ENCODE measurements at places on chromosomes 11 and 22.

DNA sequence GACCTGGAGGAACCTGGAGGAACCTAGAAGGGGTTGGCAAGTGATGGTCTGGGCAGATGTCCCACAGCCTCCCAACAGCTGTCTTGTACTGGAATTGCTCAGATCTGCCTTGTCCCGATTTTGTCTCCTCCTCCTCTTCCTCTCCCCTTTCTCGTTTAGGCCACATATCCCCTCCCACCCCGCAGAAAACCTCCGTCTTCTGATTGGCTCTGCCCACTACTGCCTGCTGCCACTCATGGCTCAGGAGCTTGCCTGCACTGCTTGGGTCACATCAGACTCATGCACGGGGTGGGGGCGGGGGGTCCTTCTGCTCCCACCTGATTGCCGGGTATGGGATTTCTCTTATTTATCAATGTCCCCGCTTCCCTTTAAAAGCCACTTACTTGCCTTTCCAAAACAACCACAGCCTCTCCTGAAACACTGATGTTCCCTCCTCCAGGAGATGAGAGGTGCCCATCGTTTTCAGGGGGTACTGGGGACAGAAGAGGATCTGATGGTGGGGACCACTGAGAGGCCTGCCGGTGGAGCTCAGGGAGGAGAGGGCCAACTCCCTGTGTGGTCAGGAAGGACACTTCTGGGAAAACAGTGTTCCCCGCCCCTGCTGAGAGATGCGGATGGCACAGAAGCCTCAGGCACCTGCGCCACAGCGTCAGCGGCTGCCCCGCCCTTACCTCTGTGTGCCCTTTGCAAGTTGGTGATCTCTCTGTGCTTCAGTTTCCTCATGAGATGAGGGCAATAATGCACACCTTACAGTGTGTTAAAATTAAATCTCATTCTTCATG lies 14.7 kb downstream of the TOM1 start:
- no peak for DNase-seq

DNA sequence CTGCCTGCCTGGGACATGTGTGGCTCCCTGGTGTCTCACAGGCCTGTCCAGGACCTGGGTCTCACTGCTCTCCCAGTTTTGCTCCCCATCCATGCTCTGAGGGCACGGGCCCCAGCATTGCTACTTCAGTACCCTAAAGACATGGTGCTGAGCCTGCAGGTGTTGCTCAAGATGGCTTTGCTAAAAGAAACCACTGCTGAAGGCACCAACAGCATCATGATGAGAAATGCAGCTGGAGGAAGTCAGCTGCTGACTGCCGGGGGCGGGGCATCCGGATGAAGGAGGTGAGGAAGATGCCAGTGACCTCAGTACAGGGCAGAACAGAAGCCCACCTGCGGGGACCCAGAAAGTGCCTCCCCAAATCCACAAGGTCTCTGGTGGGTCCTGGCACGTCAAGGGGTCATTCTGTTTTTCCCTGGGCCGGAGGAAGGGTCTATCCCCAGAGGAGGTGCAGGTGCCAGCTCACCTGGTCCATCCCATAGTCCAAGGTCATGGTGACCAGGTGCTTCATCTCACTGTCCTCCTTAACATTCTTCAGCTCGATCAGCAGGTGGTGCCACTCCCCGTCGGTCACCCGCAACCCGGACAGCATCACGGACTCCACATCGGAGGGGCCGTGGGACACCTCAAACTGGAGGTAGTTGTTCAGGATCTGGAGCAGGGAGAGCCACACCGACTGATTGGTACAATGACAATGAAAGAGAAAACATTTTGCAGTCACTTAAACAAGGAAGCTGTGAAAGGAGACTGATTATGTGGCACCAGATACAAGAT lies 63.9 kb downstream of the TRMU start:
- DNase-seq = no peak

DNA sequence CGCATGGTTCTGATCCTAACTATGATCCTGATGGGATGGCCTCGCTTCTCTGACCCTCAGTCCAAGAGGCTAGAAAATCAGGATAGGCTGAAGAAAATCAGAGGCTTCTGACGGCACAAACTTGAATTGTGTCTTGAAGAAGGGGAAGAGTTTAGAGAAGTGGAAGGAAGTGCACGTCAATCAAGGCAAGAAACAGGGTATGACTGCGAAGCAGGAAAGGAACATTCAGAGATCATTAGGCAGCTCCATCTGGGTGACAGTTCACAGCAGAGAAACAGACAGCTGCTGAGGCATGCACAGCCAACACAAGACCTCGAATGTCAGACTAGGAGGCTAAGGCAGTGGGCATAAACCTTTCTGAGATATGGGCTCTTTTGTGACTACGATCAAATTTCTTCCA lies 29.3 kb downstream of the CLPB start:
- no peak for DNase-seq

- no peak for DNase-seq
Observed at GRCh38 chr11:57339328-57339727, 1.2 kb downstream of the P2RX3 start.

DNA sequence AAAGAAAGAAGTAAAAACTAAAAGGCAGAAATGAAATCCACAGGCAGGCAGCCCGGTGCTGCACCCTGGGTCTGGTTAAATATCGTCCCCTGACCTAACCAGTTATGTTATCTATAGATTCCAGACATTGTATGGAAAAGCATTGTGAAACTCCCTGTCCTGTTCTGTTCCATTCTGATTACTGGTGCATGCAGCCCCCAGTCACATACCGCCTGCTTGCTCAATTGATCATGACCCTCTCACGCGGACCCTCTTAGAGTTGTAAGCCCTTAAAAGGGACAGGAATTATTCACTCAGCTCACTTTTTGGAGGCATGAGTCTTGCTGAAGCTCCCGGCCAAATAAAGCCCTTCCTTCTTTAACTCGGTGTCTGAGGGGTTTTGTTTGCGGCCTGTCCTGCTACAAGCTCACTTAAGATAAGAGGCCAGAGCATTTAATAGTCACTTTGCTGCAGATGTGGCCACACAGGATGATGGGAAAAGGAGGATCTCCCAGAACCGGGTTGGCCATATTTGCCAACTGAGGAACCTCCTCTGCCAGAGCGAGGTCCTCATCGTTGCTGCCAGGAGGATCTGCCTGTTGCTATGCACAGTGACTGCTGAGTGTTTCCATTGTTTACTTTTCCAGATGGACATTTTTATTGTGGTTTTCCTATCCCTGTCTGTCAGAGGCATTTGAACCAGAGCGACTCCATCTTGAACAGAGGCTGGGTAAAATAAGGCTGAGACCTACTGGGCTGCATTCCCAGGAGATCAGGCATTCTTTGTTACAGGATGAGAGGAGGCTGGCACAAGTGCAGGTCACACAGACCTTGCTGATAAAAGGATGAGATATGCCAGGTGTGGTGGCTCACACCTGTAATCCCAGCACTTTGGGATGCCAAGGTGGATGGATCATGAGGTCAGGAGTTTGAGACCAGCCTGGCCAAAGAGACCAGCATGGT lies 10.2 kb downstream of the C11orf96 start:
- DNase-seq = no peak

GRCh38 chr11:33689501-33689900 lies 11.1 kb downstream of the C11orf91 start:
- no peak for DNase-seq

- no peak for DNase-seq
Observed at GRCh38 chr11:38788561-38788960, 2190.5 kb upstream of the RAG2 start.

GRCh38 chr22:37308385-37309200 lies 26.3 kb downstream of the CYTH4 start:
- no peak for DNase-seq

- no peak for DNase-seq
Observed at GRCh38 chr11:1161410-1162137, 3.8 kb downstream of the MUC5AC start.

DNA sequence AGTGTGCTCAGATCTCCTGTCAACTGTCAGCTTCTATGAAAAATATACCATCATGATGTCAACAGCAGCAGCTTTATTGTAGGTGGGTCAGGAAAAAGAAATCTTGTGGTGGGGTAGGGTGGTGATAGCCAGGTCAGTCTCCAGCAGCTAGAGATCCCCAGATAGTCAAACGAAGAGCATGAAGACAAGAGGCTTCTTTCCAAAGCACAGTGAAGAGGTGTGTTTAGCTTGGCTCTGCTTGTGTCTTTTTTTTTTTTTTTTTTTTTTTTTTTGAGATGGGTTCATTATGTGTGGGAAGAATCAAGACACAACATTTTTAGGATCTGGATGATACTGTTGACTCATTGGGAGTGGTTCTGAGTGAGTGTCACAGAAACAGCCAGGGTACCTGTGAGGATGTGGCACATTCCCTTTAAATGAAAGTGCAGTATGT lies 1075.5 kb downstream of the NTM start:
- DNase-seq = no peak

- DNase-seq = no peak
Observed at GRCh38 chr22:48396785-48397530, 1430.7 kb downstream of the BRD1 start.

- no peak for DNase-seq
Observed at GRCh38 chr22:27594474-27595134, 207.0 kb downstream of the MN1 start.

DNA sequence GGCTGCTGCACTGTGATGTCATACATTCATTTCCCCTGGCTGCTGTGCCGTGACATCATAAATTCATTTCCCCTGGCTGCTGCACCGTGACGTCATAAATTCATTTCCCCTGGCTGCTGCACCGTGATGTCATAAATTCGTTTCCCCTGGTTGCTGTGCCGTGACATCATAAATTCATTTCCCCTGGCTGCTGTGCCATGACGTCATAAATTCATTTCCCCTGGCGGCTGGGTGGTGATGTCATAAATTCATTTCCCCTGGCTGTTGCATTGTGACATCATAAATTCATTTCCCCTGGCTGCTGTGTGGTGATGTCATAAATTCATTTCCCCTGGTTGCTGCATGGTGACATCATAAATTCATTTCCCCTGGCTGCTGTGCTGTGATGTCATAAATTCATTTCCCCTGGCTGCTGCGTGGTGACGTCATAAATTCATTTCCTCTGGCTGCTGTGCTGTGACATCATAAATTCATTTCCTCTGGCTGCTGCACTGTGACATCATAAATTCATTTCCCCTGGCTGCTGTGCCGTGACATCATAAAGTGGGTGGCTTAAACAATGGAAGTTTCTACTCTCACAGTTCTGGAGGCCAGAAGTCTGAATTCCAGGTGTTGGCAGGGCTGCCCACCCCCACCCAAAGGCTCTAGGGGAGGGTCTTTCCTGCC lies 301.1 kb downstream of the SHANK2 start:
- DNase-seq = no peak

DNA sequence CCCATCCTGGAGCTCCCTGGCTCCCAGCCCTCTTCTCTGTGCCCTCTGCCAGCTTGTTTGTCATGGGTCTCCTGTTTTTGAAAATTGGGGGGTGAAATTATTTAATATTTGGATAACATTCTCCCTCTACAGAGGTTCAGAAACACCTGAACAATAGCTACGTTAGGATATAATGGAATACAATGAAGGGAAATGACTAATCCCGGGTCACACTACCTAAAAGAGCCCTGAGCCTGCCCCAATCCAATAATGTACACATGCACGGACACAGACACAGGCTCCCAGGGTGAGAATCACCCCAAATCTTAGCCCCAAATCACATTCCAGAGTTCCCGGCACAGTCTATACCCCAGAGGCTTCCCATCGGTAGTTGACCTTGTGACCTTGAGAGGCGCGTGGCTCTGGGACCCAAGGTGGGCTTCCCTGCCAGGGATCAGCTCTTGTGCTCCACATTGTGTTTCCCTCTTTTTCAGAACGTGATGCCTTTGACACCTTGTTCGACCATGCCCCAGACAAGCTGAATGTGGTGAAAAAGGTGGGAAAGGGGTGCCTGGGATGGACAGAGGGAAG lies 135.5 kb downstream of the PARVA start:
- DNase-seq = no peak

DNA sequence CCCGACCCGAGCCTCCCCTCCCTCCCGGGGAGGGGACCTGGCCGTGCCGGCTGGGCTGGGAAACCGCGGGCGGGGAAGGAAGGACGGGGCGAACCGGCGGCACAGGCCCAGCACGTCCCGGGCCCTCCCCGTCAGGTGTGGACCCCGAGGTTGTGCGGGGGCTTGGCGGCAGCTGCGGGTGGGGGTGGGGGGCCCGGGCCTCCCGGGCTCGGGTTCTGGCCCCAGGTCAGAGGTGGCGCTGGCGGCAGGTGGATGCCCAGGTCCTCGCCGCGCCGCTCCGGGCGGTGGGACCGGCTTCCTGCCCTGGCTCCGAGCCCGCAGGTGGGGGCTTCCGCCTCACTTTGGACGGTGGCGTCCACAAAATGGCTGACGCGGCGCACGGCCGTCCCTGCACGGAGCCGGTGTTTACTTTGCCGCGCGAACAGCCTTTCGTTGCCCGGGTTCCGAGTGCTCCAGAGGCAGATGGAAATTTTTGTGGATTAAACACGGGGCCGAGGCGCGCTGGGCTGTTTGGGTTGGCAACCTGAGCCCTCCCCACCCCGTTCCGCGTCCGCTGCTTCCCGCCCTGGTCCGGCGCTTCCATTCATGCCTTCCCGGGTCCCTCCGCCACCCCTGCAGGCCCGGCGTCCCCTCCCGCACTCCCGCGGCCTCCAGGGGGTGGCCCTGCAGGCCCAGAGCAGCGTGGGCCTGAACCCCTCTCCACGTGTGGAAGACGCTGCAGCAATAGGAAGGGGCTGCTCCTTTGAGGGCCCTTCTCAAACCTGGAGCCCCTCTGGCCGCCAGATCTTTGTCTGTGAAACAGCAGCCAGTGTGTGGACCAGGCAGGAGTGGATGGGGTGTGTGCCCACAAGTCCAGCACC lies 92.0 kb upstream of the KCNQ1OT1 start:
- DNase-seq = no peak

GRCh38 chr11:10455637-10456487 lies 798 bp downstream of the AMPD3 start:
- peak; percentile 68 for DNase-seq

DNA sequence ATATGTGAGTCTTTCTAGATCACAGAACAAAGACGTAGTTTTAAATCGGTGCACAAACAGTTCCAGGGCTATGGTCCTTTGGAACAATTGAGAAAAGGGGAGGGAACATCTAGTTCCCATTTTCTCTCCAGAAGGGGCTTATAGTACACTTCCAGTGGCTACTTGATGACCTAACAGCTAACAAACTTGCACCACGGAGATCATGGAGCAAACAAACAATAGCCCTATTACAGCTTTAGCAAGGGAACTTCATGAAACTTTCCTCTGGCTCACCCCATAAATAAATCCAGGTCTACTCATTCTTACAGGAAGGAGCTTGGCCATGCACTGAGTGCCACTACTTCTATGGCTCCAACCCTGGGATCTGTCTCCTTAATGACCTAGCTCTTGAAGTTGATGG lies 8.3 kb upstream of the FOLR2 start:
- DNase-seq = no peak

DNA sequence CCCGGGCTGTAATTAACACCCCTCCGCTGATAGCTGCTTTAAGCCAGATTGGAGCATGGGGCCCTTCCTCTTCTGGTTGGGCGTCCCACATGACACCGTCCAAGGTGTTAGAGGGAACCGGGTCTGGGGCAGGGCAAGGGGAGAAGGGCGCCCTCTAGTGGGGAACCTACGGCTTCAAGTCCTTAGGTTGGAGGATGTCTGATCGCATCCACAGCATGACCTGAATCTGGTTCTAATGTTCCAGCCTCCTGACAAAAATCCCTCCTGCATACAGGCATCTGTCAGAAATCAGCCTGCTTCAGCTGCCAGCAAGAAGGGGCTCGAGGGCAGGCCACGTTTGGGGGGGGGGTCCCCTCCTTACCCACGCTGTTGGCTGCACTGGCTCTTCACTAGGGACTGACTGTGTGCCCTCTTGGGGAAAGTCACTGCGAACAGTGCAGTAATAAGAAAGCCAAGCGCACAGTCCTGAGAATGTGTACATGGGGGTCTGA lies 94.2 kb upstream of the TBCEL start:
- DNase-seq = no peak
